Cerebellar cortex (tissue), 1 donor: ENCODE measurements at places on chromosomes 11 and 22.

GRCh38 chr11:111363985-111364384 lies 15.1 kb downstream of the POU2AF1 start:
- DNase-seq = no peak

- DNase-seq = no peak
Measured at GRCh38 chr11:70603756-70604211, 205.5 kb downstream of the CTTN start.

- DNase-seq = no peak
Measured at GRCh38 chr22:44645531-44645930, 56.5 kb upstream of the PRR5 start.

DNA sequence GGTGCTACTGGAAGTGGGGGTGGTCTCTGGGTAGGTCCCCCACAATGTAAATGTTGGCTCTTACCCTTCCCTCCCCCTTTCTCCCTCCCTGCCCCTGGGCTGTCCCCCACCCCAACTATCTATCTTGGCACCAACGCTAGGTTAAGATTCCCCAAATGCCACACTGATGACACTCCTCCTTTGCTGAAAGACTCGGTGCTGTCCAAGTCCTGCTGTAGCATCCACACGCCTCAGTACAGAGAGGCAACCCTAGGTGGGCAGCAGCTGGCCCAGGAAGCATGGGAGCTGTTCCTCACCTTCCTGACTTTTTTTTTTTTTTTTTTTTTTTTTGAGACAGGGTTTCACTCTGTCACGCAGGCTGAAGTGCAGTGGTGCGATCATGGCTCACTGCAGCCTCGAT lies 3.4 kb upstream of the KCTD17 start:
- no peak for DNase-seq

- DNase-seq = peak; percentile 80
Measured at GRCh38 chr11:11931461-11932055, 76.9 kb downstream of the DKK3 start.

DNA sequence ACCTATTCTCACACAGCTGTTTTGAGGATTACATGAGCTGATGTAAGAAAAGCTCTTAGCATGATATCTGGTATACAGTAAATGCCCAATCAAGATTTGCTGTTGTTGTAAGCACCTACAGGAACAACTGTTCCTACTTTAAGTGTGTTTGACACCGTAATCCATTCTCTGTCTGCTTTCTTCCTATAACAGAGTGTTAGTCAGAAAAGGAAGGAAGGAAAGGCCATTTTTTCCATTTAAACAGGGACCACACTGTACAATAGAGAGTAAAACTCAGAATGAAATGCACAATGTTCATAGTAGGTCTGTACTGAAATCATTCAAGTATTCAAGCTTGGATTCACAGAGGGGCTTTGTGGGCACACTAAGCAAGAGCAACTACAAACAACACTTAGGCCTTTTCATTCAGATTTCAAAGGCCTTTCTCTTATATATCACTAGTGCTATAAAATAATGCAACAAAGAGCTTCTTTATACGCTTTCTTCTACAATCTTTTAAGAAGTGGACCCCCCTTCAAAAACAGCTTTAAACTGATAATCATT lies 21.5 kb downstream of the MTCH2 start:
- DNase-seq = no peak

DNA sequence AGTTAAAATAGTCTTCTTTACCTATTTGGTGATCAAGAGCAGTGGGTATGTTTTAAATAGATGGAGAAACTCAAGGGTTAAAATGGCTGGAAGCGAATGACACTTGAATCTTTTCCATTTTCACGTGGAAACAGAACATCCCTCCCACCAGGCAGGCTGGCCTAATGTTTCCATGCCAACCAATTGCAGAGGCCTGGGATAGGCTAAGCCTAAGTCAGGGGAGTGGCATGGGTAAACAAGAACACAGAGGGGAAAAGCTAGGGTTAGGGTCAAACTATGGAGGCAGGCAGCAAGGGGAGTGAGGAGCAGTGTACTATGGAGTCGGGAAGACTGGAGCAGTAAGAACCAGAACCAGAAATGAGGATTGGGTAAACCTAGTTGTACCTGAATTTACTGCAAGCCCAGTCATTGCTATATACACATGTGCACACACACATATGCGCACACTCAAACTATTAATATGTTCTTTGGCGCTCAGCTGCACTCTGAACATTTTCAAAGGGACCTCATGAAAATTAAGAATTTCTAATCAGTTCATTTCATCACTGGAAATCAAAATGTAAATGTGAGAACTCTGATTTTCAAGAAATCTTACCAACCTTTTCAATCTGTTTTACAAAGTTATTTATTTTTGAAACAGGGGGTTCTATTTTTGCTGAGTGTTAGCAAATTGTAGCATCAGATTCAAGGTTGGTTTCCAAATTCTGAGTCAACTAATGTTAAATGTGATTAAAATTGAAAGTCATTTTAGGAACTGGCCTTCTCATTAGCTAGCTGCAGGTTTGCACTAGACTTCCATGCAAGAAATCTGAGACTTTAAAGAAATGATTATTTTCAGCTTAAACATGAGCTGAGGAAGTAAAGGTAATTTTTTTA lies 327.0 kb upstream of the CCDC90B start:
- DNase-seq = peak; percentile 67
